ENCODE measurements at places on chromosomes 7 and 10.

DNA sequence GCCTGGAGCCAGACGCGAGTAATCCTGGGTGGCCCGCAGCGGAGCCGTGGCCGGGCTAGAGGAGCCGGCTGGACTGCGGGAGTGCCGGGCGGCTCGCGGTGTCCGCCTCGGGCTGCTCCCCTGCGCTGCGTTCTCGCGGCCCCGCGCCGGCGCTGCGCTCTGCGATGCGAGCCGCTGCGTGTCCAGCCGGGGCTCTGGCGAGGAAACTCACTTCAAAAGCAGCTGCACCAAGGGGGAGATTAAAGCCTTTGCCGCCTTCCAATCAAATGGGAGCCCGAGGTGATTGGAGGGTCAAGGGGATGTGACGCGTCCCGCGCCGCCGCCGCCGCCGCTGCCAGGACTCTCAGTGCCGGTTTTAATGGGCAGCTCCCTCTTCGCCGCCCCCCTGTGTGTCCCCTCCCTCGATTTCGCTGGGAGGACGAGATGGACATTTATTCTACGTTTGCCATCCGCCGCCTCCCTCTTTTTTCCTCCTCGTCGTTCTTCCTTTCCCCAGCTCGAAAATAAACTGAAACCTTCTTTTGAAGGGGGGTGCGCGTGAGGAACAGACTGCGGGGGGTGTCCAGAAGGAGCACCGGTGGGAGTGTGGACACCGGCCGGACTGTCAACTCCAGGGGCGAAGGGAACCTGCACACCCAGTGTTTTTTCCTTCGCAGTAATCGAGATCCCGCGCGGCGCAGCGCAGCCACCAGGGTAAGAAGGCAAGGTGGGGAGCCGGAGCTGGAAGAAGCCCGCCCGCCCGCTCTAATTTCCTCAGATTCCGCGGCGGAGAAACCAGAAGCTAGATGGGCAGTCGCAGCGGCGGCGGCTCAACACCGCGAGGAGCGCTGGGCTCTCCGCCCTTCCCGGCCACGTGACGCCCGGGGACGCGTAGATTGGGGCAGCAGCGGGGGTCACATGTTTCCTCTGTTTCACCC lies at the start of gene ZNF503:
Gene ZNF503 (minus strand): TSS at position 196 of the 917 bp plus-strand sequence. CDS start 345 bp downstream, outside the sequence.
- DNase-seq, result peak; percentile 74

DNA sequence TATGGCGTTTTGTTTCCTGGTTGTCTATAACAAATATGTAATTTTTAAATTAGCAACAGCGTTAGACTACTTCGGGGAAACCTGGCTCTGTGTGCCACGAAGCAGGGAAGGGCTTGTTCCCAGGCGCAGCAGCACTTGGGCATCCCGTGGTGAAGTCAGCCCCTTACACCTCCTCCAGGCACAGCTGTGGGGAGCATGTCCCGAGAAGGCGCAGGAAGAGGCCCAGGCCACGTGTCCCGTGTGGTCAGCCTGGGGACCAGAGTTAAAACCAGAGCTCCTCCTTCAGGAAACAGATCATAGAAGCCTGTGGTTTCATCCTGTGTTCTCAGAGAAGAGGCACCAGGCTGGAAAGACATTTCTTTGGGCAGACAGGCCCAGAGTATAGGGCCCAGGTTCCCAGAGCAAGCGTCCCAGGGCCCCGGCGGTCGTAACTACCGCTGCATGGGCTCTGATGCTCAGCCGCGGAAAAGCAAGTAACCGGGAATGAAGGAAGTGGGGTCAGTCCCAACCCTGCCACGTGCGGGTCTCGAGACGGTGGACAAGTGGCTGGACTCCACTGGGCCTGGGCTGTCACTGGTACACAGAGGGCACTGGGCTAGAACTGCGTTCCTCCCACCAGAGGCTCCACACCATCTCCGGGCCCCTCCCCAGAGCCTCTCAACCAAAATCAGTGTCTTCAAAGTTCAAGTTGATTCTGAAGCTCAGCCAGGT lies 7.1 kb downstream of the NUDT1 start:
- DNase-seq, result peak; percentile 91

GRCh38 chr7:28643584-28644340 lies 231.4 kb downstream of the CREB5 start:
- DNase-seq, result no peak

- DNase-seq, result peak; percentile 47
Observed at GRCh38 chr7:129066290-129067131, 11.6 kb upstream of the TNPO3 start.

GRCh38 chr7:43764807-43765491 lies 6.5 kb downstream of the BLVRA start:
- DNase-seq, result no peak

GRCh38 chr7:28668085-28668484 lies 255.8 kb downstream of the CREB5 start:
- no peak for DNase-seq

GRCh38 chr7:134755422-134756022 lies 23.9 kb upstream of the CALD1 start:
- DNase-seq, result no peak

DNA sequence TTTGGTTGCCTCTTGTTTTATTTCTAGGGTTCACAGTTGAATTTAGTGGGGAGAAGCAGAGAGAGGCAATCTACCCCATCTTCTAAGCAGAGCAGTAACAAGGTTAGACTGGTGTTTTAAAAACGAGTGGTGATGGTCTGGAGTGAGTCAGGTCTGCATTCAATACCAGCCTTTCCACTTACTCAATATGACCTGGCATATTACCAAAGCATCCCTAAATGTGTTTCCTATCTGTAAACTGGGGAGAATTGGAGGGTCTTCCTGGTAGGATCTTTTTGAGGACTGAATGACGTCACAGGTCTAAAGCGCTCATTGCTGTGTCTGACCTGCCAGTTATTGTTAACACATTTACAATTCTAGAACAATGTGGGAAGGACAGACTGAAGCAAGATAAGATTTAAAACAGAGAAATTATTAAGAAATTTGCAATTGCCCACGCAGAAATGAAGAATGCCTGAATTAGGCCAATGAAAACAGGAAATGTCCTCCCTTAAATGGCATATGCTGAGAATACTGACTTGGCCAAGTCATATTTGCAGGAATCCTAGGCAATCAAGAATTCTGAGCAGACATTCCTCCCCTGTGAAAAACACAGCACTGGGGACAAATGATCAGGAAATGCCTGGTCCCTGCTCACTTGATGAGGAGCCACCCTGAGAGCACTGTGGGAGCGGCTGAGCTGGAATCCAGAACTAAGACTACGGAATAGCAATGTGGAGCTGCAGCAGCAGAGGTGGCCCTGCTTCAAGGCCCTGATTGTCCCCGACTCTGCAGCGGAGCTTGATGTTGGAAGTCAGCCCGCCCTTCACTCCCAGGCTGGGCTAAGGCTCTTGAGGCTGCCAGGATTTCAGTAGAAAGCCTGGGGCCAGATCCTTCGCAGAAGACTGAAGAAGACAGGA lies 184.5 kb upstream of the CXCL12 start:
- peak; percentile 15 for DNase-seq

DNA sequence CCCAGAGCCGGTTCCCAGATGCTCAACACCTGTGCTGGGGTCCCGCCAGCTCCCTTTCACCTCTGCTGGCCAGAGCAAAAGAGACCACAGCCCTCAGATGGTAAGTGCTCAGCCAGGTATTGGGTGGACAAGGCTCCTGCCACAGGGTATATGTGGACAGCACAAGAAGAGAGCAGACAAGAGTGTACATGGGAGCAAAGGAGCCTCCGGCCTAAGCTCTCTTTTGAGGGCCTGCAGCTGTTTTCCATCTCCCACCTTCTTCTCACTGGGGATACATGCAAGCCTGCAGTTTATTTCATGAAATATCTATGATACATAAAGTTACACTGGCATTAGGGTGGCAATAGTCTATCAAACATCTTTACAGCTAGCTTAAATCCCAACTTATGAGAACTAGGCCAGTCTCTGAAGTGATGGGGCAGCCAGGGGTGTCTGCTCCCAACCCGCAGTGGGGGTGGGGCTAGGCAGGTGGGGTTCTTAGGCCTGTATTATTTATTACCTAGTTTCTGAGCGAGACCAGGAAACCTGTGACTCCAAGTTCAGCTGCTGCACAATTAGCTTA lies 50.4 kb upstream of the DDC start:
- no peak for DNase-seq

DNA sequence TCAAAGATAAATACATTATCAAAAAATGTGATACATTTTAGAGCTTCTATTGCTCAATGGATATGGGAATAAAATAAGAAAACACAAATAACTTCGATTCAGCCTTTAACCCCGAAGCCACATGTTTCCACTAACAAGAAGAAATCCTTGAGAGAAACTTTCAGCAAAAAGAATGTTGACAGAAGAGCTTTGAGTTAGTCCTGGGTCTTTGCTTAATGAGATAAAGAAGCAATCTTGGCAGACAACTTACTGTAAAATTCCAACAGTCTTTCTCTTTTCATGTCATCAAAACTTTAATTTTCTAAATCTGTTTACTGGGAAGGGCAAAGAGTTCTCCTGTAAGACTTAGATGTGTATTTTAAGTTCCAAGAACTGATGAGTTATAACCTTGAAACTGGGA lies 810.2 kb downstream of the CNTNAP2 start:
- no peak for DNase-seq

GRCh38 chr7:93889261-93889660 lies 1.3 kb downstream of the TFPI2 start:
- no peak for DNase-seq

DNA sequence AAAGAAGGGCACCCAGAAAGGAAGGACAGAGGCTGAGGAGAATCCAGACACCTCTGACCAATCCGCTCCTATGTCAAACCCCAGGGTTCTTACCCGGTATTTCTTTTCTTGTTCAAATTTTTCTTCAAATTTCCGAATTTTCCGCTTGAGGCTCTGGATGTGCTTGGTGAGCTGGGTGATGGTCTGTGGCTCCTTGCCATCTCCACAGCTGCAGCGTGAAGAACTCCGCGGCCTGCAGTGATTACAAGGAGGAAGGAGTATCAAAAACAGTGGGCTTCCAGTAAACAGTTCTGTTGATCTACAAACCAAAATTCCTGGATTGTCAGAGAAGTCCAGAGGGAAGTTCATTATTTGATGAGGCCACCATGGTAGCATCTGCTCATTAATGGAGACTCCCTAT lies 92.0 kb downstream of the PHYHIPL start:
- DNase-seq, result no peak

DNA sequence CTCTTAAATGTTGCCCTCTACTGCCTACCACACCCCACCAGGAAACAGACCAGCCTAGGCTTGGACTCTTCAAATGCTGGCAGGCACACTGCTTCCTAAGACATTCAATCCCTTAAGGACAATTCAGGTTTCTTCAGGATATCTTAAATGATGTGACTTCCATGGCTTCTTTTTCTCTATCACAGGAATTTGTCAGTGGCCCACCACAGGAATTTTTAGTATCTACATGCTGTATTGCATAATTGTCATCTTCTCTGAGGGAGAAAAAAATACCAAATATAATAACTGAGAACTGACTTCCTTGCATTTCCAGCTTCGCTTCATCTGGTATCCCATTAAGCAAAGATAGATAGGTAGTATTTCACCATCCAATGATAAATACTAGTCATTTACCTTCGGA lies 129.3 kb downstream of the WNT2 start:
- no peak for DNase-seq

- DNase-seq, result no peak
Observed at GRCh38 chr10:84600947-84601346, 272.6 kb downstream of the CCSER2 start.

GRCh38 chr10:120421250-120421649 lies 35.8 kb upstream of the PLPP4 start:
- no peak for DNase-seq

DNA sequence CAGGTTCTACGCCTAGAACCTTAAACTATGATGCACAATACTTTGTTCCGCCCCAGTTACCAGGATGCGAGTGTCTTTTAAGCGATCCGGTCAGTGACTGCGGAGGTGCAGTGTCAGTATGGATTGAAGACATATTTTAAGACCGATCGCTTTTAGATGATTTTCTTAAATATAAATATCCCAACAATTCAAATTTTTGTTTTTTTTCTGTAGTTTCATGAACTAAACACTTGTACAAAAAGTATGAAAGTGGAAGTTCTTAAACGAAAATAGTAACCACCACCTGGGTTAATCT lies 835 bp downstream of the COMMD3 start:
- DNase-seq, result no peak

- no peak for DNase-seq
Observed at GRCh38 chr7:124686543-124687171, 78.9 kb downstream of the GPR37 start.

- no peak for DNase-seq
Observed at GRCh38 chr7:68020102-68020501, 1023.5 kb downstream of the TYW1 start.

- DNase-seq, result no peak
Observed at GRCh38 chr10:13890233-13891127, 303.7 kb downstream of the PRPF18 start.

- DNase-seq, result peak; percentile 96
Observed at GRCh38 chr7:18866359-18867036, 250.9 kb downstream of the TWIST1 start.

DNA sequence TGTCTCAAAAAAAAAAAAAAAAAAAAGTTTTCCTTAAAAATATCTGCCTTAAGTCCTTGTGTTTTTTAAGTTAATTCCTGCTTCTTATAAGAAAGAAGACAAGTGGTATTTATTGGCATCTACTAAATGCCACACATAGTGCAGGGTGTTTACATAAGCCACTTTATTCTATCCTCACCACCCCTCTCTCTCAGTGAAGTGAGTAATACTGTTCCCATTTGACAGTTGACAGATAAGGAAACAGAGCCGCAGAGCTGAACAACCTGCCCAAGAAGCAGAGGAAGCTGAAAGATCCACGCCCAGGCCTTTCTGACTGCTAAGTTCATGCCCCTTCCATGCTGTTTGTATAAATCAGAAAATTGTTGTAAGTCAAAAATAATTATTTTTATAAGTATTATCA lies 54.1 kb downstream of the ABLIM1 start:
- no peak for DNase-seq

DNA sequence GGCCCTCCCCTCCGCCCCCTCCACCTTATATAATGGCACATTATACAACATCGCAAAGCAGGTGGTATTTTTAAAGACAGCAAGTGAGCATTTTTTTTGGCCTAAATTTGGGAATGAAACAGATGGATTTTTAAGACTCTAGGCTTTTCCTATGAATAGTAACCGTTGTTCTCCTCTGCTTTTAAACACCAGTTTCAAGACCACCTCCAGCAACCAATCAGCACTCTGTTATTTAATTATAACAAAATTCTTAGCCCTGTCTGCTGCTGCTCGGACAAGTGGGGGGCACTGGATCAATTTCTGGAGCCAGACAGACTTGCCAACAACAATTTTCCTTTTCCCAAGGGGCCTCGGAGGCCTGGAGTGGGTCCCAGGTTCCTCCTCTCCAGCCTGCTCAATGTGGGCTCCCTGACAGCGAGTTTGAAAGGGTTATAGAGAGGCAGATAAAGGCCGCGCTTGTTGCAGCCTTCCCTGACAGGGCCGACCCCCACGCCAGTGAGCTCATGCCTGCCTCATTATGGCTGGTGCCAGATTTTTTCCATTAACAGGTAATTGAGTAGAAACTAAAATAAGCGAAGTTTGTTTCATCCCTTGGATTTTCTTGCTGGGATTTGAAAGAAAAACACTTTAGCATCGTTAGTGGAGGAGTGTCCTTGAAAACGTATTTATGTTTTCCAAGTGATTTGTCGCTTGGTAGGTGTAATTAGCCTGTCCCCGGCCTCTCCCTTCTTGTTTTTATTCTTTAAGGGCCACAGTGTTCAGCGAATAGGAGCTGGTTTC lies 227.3 kb downstream of the TCF7L2 start:
- no peak for DNase-seq
